ENCODE measurements at places on chromosomes 1 and 21. TPM values are rescaled to one million over a fixed set of nuclear protein-coding genes. Genes with fewer than 3 reads are reported as not detected.

Gene FCGR1A
- total RNA-seq, result not detected

Gene CASZ1
- total RNA-seq, result 20.8 TPM

Gene EDARADD
- total RNA-seq, result not detected

Gene CCDC18
- 3.1 TPM for total RNA-seq

Gene ACKR1
- total RNA-seq, result not detected

Gene ATP6V1G3
- not detected for total RNA-seq

Gene SON
- 116 TPM for total RNA-seq

Gene SPRR2B
- not detected for total RNA-seq

Gene S100A16
- 591 TPM for total RNA-seq

Gene RXFP4
- not detected for total RNA-seq

Gene CLDN17
- total RNA-seq, result not detected

Gene SLC25A34
- 13.0 TPM for total RNA-seq

Gene CD1B
- total RNA-seq, result not detected

Gene YOD1
- 7.1 TPM for total RNA-seq

Gene TLR5
- 2.3 TPM for total RNA-seq

Gene LDLRAD1
- total RNA-seq, result not detected

Gene OR14C36
- not detected for total RNA-seq

Gene ZFP69B
- 3.3 TPM for total RNA-seq

Gene ZNF496
- total RNA-seq, result 50.9 TPM

Gene SMPDL3B
- total RNA-seq, result not detected

Gene RSRP1
- 83.7 TPM for total RNA-seq

Gene RIPK4
- not detected for total RNA-seq

Gene LY9
- not detected for total RNA-seq

Gene S1PR1
- total RNA-seq, result 2.5 TPM

Gene CLCA2
- 0.62 TPM for total RNA-seq

Gene WDR64
- total RNA-seq, result not detected

Gene ORC1
- 0.11 TPM for total RNA-seq

Gene DNM3
- 0.62 TPM for total RNA-seq

Gene OR2L13
- not detected for total RNA-seq

Gene CRP
- total RNA-seq, result not detected

Gene SERINC2
- total RNA-seq, result 210 TPM

Gene CCDC27
- total RNA-seq, result not detected

Gene MPZ
- total RNA-seq, result 1.7 TPM

Gene ABL2
- 43.2 TPM for total RNA-seq

Gene C1orf94
- not detected for total RNA-seq

Gene RIT1
- total RNA-seq, result 72.0 TPM

Gene OR6P1
- total RNA-seq, result not detected

Gene PKP1
- total RNA-seq, result 0.13 TPM

Gene TRAPPC10
- 22.1 TPM for total RNA-seq

Gene NTPCR
- total RNA-seq, result 30.2 TPM

Gene TRIM58
- total RNA-seq, result not detected

Gene S100A1
- total RNA-seq, result 3.3 TPM

Gene FAM163A
- not detected for total RNA-seq

Gene FLG2
- not detected for total RNA-seq

Gene ST3GAL3
- 29.2 TPM for total RNA-seq

Gene ALPL
- 14.9 TPM for total RNA-seq

Gene AMY1C
- not detected for total RNA-seq

Gene S100A6
- total RNA-seq, result 423 TPM

Gene PCSK9
- total RNA-seq, result 1.2 TPM

Gene FMO5
- total RNA-seq, result 2.6 TPM

Gene ERICH3
- not detected for total RNA-seq

Gene OR2L5
- not detected for total RNA-seq

Gene OR2AK2
- total RNA-seq, result not detected

Gene MAP3K21
- total RNA-seq, result 0.05 TPM
